Stimulated activated CD8-positive, alpha-beta memory T cell treated with anti-CD3 and anti-CD28 coated beads, Interleukin-4, amount 100 ng/mL, for 1 hour (primary cell): ENCODE measurements at places on chromosomes 7 and 10.

GRCh38 chr7:11786186-11786585, 45.8 kb downstream of the THSD7A start:
- DNase-seq: no peak

DNA sequence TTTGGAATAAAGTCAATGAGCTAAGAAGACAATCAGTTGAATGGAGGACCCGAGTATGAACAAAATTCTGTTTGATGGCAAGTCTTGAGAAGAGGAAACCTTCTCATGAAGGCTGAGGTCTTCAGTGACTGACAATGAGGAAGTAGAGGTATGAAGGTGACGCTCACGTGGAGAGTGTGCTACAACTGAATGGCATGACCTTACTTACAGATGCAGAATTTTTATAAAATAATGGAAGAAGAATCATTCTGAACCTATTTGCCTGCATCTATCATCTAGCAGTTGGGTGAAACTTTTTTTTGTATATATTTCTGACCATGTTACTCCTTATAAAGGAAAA, 19.4 kb upstream of the SP4 start:
- no peak for DNase-seq

GRCh38 chr10:121516093-121516865, 82.0 kb downstream of the FGFR2 start:
- no peak for DNase-seq

GRCh38 chr7:108249453-108249852, 119.3 kb upstream of the LAMB4 start:
- DNase-seq: no peak

GRCh38 chr7:26553128-26553527, 261.5 kb downstream of the SNX10 start:
- no peak for DNase-seq

DNA sequence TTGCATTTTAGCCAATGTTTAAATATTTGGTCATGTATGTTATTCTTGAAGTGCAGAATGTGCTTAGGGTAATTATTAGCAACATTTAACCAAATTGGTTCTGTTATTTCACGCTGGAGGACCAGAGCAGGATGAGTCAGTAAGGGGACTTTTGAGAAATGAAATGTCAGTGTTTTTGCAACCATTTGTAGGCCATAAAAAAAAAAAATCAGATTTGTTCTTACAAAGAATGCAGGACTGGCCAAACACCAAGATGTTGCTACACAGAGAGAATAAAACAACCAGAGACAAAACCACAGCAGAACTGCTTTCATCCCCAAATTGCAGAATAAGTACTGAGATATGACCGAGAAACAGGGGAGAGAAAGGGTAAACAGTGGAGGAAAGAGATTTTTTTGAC, 62.1 kb downstream of the TPST1 start:
- DNase-seq: no peak

DNA sequence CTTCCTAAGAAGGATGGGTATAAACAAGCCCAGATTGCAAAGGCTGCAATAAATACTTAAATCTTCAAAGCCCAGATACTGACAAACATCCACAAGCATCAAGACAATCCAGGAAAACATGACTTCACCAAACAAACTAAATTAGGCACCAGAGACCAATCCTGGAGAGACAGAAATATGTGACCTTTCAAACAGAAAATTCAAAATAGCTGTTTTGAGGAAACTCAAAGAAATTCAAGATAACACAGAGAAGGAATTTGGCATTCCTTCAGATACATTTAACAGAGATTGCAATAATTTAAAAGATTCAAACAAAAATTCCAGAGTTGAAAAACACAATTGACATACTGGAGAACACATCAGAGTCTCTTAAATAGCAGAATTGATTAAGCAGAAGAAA, 23.0 kb downstream of the GSDME start:
- DNase-seq: no peak

GRCh38 chr10:99443500-99443899, 13.1 kb upstream of the GOT1 start:
- no peak for DNase-seq

- no peak for DNase-seq
These were observed 208.2 kb upstream of the INHBA start for GRCh38 chr7:41910940-41911600.

GRCh38 chr7:55893940-55894339, 6.7 kb downstream of the ZNF713 start:
- DNase-seq: no peak

- no peak for DNase-seq
These were observed 29.3 kb upstream of the VAX1 start for GRCh38 chr10:117167346-117167788.

- DNase-seq: no peak
These were observed 242.7 kb upstream of the SEMA3C start for GRCh38 chr7:81161451-81162075.

DNA sequence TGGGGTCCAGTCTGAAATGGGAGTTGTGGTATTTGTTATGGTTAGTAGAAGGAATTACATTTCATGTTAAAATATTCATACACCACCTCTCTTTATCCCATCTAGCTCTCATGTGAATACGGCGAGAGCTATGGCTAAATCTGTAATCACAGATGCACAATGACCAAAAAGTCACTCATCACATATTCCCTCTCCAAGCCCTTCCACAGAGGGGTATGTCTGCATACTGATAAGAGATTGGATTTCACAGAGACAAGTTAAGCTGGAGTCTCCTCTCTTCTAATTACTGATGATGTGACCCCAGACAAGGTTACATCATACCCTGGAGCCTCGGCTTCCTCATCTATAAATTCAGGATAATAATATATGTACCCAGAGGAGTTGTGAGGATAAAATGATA, 237.8 kb upstream of the RHOBTB1 start:
- no peak for DNase-seq

DNA sequence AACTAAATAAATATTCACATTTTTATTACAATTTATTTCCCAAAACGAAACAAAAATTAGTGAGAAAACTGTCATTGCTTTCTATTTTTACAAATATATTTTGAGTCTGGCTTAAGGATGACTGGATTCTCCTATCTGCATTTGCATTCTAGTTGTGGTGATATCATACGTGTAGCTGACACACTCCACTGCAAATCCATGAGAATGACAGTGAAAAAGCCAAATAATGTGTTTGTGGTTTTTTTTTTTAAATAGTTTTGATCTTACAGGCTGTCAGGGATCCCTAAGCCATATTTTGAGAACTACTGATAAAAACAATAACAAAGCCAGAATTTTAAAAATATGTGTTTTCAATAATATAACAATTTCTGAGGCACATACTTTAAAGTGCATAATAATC, 5.8 kb upstream of the STAMBPL1 start:
- no peak for DNase-seq

GRCh38 chr7:129652914-129653313, 41.4 kb downstream of the NRF1 start:
- DNase-seq: no peak

DNA sequence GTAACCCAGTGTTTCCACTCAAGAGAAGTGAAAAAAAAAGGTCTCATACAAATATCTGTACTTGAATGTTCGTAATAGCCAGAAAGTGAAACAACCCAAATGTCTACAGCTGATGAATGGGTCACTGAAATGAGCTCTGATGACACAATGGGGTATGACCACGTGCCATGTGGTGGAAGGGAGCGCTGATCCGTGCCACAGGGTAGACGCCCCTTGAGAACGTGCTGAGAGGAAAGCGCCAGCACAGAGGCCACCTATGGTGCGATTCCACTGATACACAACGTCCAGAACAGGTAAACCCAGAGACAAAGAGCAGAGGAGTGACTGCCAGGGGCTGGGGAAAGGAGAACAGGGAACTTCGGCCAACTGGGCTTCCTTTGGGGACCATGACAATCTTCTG, 50.3 kb downstream of the MAD1L1 start:
- DNase-seq: no peak

GRCh38 chr7:80244206-80244916, 109.7 kb downstream of the GNAI1 start:
- DNase-seq: no peak

- no peak for DNase-seq
These were observed 83.6 kb downstream of the RNF216 start for GRCh38 chr7:5697754-5698424.

GRCh38 chr7:151819866-151820265, 57.0 kb downstream of the PRKAG2 start:
- no peak for DNase-seq

DNA sequence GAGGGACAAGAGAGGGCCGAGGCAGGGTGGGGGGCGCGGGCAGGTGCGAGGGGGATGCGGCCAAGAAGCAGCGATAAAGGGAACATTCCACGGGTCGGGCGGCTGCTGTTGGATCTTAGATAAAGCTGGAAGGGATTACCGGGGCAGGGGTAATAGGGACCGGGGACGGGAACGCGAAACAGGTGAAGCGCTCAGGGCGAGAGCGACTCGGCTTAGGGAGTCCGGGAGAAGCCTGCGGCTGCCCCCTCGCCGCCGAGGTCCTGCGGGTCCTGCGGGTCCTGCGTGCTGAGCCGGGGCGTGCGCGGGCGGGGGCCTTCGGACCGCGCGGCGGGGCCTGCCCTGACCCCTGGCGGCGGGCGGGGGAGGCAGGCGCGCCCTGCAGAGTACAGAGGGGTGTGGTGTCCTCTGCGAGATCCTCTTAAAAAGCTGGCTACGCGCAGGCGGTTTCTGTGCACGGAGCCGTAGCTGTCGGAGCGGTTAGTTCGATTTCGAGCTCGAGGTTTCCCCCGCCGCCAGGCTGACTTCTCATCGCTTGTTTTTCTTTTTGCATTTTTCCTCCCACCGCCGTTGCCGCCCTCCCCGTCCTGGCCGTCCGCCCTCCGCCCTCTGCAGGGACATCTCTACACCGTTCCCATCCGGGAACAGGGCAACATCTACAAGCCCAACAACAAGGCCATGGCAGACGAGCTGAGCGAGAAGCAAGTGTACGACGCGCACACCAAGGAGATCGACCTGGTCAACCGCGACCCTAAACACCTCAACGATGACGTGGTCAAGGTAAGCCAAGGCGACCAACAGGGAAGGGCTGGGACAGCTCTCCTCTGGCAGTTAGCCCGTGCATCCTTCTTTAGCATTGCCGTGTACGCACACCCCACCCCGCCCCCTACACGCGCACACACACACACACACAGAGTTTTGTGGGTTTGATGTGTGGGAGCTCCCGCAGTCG, 1.4 kb downstream of the CAV1 start:
- DNase-seq: no peak

DNA sequence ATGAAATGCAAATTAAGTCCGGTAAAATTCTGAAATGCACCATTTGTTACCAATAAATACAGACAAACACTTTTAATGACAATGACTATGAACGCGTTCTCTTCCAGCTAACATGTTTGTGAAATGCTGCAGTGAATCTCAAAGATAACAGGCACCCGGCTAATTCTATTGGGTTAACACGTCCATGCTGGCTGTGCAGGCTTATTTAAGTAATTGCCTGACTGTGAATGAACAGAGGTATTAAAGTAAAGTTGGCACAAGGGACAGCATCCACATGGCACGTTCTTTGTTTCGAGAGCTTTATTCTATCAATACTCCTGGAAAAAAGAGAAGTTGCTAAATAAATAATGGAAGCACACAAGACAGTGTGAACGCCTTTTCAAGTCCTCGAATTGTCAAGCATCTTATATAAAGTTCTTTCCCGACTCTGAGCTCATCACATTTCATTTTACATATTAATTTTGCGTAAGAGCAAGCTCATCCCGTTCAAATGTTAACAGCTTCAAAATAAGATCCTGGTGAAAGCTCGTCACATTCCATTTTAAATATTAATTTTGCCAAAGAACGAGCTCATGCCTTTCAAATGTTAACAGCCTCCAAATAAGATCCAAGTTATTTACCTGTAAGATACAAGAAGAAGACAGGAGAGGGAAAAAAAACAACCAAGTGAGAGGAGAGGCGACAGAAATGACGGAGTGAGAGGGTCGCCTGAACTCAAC, 111.3 kb upstream of the RHEB start:
- DNase-seq: no peak

- DNase-seq: no peak
These were observed 228.9 kb downstream of the AGMO start for GRCh38 chr7:15332956-15333355.

- no peak for DNase-seq
These were observed 49.3 kb downstream of the JAKMIP3 start for GRCh38 chr10:132114953-132115520.

GRCh38 chr10:30028006-30028737, 31.2 kb downstream of the JCAD start:
- DNase-seq: no peak

- no peak for DNase-seq
These were observed 128.9 kb downstream of the PLXDC2 start for GRCh38 chr10:19944911-19945663.

- DNase-seq: no peak
These were observed 95.0 kb downstream of the CELF2 start for GRCh38 chr10:11112718-11113117.

GRCh38 chr7:141359262-141359661, 191.9 kb upstream of the AGK start:
- no peak for DNase-seq

DNA sequence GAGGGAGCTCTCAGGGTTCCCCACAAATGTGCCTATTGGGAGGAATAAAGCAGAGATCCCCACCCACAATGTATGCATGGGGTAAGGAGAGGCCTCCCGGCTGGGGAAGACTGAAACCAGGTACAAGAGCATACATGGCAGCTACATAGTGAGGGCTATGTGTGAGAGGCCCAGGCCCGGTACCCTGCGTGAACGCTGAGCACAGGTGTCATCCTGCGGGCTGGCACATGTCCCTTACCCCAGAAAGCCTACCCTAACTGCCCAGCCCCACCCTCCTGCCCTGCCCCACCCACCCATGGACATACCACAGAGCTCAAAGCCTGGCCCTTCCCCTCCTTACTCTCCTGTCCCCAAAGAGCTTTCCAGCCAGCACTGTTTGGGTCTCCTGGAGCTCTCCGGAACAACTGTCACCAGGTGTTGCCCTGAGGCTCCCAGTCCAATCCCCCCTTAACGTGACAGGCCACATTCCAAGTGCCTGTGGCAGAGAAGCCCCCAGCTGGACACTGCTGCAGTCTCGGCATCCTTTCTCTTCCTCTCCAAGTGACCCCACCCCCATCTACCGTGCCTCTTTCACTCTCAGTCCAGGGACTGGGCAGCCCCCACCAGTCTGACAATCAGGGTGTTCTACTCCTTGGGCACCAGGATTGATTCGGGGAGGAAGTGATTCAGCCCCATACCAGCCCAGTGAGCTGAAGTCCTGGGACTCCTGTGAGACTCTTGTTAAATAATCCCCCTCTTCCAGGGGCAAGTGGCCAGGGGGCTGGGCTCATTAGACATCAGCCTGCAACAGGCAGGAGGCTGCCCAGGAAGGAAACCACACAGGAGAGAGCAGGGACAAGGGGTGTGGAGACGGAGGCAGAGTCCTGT, 19.6 kb downstream of the GRID1 start:
- no peak for DNase-seq

- DNase-seq: no peak
These were observed 27.3 kb downstream of the TBATA start for GRCh38 chr10:70757856-70758255.

- no peak for DNase-seq
These were observed 91.1 kb upstream of the PRSS58 start for GRCh38 chr7:142348921-142349405.
